ENCODE measurements at places on chromosomes 6 and 20. TPM values are rescaled to one million over a fixed set of nuclear protein-coding genes. Genes with fewer than 3 reads are reported as not detected.

RBPJL gene
- total RNA-seq, result not detected

WFDC2 gene
- total RNA-seq, result 59.6 TPM

DNA sequence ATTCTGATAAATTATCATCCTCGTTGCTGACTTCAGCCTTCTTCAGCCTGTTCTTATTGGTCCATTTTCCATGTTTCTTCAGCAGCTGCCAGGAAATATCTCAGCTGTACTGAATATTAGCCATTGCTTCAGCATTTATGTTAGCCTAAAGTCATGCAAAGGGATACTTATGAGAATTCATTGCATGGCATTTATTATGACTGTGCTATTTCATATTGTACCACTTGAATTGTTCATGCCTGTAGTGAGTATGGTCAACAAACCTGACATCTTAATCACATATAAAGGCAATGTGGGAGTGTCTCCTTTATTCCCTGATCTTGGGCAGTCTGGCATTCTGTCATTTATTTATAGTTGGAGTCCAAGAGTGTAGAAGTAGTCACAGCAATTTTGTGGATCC, 193.4 kb upstream of the SLC35B3 start:
- DNase-seq, result no peak

GRCh38 chr6:30020626-30021025, 40.4 kb upstream of the POLR1H start:
- DNase-seq, result no peak

GRCh38 chr6:13089296-13089994, 238.9 kb downstream of the TBC1D7 start:
- DNase-seq, result no peak

DNA sequence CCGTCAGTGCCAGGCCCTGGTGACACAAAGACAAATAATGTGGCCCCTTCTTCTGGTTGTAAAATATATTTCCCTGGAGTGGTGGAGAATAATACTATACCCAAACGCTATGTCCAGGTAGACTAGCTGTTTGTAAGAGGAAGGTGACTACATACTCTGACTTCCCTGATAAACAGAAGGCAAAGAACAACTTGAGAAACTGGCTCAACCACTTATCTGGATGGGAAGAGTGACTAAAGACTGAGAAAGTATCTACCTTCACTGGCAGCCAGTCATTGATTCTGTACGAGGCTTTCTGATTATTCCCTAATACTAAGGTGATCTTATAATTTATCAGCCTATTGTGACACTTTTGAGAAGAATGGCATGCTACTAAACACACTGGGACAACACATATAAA, 569.7 kb downstream of the EPHA7 start:
- DNase-seq, result no peak

DNA sequence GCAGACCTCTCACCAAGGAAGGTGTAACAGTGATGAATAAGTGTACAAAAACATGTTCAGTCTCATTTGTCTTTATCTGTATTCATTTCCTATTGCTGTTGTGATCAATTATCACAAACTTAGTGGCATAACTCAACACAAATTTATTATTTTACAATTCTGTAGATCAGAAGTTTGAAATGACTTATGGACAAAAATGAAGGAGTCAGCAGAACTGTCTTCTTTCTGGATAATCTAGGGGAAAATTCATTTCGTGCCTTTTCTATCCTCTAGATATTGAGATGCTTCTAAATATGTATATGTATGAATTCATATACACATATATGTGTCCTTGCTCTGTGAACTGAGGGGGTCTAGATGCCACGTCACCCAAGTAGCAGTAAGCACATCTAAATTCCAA, 663.1 kb upstream of the MARCKS start:
- DNase-seq, result no peak

DNA sequence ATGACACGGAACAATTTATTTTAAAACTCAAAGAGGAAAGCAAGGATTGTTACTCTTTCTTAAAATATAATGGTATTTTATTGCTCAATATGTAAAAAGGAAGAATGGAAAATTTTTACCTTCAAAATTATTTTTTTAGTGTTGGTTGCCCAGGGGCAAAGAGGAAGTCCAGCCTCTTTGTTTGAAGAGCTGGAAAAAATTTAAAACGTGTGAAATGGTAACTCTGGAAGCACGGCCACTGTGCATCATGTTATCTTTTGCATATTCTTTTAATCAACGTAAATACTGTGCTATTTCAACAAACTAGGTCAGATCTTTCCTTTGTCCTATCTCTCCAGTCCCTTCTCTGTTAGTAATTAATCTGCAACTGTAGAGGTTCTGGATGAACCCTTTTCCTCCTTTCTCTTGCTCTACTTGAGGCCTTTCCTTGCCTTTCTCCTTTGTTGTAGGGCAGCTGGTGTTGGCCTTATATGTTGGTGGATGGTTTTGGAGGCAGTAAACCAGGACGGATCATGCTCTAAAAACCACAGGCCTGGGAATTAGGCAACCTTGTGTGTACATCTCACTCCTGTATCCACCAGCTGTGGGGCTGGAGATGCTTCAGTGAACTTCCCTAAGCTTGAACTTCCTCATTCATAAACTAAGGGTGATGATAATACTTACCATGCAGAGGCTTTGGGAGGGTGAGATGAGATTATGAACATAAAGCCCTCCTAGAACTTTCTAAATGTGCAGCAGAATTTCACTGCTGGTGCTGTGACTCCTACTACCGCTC, 143.3 kb downstream of the PRL start:
- DNase-seq, result no peak

GRCh38 chr20:50721881-50722281, 9.5 kb upstream of the PARD6B start:
- DNase-seq, result no peak

DNA sequence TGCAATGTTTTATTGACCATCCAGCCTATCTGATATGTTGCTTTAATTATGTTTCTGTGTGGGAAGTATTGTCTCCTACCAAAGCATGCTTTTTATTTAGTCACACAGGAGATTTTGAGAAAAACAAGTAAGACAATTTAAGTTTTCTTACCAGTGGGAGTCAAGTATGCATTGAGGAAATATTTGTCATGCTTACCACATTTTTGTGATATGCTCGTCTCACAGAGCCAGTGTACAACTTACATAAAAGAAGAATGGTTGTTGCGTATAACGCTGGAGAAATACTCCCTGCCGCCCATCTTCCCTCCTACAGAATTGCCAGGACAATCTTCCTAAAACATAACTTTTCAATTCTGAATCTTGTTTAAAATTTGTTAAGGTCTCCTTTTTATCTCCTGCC, 37.1 kb upstream of the FILIP1 start:
- DNase-seq, result no peak

PAK5 gene
- total RNA-seq, result 0.20 TPM

PPP1R14C gene
- total RNA-seq, result 0.37 TPM

DNA sequence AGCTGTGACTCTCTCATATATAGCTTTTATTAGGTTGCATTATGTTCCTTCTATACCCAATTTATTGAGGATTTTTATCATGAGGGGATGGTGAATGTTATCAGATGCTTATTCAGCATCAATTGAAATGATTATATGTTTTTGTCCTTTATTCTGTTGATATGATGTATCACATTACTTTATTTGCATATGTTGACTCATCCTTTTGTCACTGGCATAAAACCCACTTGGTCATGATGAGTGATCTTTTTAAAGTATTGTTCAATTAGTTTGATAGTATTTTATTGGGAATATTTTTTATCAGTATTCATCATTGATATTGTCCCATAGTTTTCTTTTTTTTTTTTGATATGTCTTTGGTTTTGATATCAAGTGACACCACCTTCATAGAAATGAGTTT, 529.9 kb downstream of the MMUT start:
- no peak for DNase-seq

DNA sequence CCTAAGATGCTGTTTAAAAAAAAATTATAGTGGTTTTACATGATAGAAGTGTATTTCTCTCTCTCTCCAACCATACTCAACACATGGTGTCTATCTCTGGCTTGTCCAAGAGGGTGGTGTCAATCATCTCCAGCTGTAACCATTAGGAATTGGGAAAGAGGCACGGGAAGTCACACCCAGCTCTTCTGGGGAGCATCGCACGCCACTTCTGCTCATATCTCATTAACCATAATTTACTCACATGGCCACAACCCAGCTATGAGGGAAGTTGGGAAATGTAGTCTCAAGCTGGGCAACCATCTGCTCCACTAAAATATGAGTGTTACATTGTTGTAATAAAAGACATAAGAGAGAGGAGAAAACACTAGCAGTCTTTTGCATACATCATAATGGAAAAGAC, 30.4 kb upstream of the TSHZ2 start:
- DNase-seq, result no peak

DNA sequence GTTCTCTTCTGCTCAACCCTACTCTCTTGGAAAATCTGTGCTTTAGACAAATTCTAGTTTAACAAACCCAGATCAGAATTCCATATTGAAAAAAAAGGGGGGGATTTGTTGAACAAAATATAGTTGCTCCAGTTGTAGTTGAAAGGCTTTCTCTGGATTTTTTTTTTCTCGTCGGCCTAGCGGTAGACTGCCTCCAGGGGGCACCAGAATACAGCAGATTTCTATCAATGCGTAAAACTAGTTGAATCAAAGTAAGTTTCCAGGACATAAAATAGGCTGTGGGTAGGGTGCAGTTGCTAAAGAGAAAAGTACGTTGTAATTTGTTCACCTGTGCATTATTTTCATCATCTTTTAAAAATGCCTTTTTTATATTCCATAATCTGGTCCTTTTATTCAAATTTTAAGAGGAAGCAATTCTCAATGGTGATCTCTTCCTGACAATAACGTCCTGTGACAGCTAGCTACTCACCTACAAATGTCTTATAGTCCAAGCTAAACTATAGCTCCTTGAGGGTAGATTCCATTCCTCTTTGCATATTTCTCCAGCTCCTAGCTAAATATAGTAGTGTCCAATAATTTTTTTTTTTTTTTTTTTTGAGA, 105.4 kb downstream of the PERP start:
- DNase-seq, result no peak

DNA sequence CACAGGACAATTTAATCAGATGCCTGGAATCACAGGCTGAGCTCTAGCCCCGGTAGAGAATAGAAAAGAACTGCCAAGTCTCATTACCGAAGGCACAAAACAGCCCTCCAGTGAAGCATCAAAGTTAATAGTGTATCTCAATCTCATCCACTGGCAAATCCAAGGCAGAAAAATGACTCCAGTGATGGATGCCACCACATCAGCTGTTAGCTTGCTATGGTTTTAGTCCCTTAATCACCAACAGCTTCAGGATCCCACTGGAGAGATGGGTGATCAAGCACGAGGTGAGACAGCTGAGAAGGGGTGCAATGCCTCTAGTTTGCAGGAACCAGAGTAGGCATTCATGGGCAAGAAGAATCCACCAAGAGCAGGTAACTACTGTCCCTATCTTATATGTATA, 81.8 kb downstream of the STK35 start:
- no peak for DNase-seq

- no peak for DNase-seq
Observed at GRCh38 chr6:83183082-83183828, 9.8 kb downstream of the PGM3 start.

DNA sequence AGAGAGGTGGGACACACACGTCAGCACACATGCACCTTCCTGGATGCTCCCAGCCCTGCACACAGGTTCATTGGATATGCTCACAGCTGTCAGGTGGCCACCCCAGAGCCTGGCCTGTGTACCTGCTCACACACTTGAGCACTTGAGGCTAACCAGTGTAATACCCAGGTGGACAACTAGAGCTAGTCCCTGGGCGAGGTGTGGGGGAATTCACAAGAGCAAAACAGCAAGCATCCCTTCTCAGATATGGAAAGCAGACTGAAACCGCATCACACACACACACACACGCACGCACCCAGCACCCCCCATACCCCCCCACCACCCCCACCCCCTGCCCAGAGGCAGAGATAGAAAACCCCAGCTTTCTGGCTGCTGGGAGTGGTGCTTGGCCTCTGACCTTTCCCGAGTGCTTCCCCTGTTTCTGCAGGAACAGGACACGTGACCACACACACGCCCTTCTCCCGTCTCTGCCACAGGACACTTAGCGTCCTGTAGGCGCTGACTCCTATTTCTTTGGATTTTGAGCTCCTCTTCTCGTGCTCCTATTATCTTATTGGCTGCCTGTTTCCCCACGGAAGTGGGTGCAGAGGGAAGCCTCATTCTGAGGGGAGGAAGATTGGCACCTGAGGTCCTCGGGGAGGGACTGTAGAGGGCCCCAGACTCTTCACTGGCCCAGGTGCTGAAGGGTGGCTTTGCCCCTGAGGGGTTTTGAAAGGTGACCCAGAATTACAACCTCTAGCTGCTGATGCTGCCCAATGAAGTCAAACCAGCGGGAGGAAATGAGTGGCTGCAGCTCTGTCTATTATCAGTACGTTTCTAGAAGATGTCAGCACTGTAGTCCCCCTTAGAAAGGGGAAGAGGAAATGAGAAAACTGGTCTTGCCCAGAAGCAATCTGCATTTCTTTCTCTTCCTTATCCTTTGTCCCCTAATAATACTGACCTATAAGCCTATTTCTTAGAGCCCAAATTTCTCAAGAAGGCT, 65.8 kb downstream of the SYTL3 start:
- DNase-seq, result no peak

OR2J3 gene
- not detected for total RNA-seq

DNA sequence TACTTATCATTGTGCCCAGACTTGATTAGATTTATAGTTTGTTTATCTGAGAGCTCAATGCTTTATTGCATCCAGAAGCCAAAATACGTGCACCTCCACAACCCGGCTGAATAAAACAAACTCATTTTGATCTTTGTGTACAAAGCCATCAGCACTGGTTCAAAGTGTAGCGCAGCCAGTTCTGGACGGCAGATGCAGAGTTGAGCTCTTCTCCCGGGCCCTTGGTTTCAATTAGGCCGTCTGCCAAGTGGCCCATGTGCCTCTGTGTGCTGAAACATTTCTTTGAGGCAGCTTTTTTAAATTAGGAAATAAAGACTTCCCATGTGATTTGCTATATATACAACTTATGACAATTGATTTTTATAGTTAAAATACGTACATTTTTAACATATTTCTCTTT, 96.2 kb upstream of the RSPO3 start:
- DNase-seq, result no peak

TREM2 gene
- not detected for total RNA-seq

- no peak for DNase-seq
Observed at GRCh38 chr6:66230591-66230990, 523.6 kb upstream of the EYS start.

DNA sequence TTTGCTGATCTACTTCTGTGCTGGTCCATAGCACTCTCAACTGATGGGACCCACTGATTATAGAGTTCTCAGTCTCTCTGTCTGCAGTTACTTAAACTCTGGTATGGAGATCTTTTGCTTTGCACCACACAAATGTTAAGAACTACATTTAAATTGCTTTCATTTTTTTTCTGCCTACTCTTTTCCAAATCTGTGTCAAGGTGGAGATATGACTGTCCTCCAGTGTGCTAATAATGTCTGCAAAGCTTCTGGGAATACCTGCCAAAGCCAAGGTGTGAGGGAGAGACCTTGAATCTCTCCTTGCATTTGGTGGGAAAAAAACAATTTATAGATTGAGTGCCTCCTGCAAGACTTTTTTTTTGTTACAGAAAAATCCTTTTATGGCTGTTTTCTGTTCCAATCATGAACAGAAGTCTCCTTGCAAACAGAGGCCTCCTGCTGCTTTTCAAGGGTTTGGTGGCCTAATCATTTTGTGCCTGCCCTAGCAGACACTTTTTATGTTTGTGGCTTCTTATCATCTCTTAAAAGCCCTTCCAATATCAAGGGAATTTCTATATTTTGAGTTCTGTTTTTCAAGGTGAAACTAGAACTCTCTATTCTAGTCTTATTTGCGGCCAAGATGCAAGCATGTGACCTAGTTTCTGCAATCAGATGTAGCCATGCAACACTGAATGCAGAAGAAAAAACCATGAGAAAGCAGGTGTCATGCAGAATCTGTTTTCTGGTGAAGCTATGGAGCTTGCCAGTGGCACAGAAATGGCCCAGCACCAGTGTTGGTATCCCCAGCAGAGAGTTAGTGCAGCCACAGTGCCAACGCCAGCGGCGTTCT, 23.2 kb upstream of the AKIRIN2 start:
- no peak for DNase-seq
